ENCODE measurements at places on chromosomes 6 and 20.
A peak's percentile ranks its signal among the peaks of the same experiment; 100 is the strongest.

DNA sequence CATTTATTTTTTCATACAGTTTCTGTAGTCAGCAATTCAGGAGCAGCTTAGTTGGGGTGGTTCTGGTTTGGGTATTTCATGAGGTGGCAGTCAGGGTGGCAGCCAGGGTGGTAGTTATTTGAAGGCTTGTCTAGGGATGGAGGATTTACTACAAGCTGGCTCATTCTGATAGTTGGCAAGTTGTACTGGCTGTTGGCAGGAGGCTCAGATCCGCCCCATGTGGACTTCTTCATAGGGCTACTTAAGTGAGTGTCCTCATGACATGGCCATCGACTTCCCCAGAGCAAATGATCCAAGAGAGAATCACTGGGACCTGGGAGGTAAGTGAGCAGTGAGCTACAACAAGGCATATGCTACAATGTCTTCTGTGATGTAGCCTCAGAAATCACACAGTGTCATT lies 22.4 kb upstream of the CDKAL1 start:
- DNase-seq = no peak

- no peak for DNase-seq
These were observed 75.2 kb downstream of the SLC16A10 start for GRCh38 chr6:111162504-111162903.

DNA sequence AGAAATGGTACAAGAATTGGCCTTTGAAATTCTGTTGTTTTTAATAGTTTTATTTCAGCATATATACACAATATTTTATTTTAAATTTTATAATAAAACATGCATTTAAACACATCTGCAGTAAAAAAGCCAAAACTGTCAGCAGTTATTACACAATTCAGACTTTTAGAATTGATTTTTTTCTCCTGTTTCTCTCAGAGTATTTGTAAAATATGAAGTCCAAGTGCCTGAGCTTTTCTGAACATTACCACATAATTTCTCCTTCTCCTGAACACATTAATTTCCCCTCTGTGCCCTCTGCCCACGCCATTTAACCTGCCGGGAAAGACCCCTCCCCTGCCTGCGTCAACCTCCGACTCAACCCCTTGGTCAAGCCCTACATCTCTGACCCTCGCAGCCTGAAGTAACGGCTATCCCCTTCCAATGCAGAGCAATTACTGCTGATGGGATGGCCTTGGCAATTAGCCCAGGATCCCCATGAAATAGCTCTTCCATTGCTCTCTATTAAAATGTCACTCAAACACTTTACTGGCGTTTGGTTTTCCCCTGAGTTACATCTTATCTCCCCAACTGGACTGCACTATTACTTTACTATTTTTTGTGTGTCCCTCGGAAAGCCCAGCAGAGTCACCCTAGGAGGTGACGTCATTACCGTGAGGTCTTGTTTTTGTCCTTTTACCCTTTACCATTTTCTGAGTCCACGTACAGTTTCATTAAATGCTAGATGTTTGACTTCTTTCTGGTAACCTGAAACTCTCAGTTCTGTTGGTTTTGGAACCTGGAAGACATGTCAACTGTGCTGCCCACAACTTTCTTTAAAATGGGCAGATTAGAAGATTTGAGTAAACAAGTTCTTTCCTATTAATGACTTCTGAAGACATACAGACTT lies 146.7 kb upstream of the TAB2 start:
- DNase-seq = no peak

DNA sequence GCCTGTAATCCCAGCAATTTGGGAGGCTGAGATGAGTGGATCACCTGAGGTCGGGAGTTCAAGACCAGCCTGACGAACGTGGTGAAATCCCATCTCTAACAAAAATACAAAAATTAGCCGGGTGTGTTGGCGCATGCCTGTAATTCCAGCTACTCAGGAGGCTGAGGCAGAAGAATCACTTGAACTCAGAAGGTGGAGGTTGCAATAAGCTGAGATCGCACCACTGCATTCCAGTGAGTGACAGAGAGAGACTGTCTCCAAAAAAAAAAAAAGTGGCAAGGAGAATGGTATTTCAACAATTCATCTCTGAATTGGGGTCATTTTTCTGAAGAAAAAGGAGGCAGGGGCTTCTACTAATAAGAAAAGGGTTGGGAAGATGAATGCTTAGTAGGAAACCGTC lies 111.5 kb upstream of the NHSL1 start:
- no peak for DNase-seq

- DNase-seq = no peak
These were observed 466.6 kb upstream of the JAG1 start for GRCh38 chr20:11140359-11140758.

GRCh38 chr20:18314786-18315406 lies 26.6 kb downstream of the ZNF133 start:
- no peak for DNase-seq

DNA sequence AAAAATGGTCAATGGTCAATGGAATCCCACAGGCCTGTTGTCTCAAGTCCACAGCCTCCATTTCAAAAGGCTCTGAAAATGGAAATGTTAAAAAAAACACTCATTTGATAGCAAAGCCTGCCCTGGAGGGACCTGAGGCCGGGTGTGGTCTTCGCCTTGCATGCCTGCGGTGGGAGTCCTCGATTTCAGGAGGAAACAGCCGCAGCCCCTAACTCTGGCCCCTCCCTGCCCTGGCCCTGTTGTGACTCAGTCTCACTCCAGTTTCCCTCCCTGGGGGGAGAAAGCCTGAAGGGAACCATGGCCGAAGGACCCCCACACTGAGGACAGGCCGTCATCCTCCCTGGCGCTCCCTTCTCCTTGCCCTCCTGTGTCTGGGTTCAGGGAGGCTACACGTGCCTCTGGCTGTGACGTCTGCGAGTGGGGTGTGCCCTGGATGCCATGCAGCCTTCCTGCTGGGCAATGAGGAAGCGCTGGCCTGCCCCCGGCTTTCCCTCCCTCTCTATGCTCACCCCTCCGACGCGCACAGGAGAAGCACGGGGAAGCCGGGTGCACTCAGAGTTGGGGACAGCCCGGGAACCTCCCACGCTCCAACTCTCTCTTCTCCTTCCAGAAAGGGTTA lies 9.2 kb downstream of the BHLHE23 start:
- DNase-seq = no peak

DNA sequence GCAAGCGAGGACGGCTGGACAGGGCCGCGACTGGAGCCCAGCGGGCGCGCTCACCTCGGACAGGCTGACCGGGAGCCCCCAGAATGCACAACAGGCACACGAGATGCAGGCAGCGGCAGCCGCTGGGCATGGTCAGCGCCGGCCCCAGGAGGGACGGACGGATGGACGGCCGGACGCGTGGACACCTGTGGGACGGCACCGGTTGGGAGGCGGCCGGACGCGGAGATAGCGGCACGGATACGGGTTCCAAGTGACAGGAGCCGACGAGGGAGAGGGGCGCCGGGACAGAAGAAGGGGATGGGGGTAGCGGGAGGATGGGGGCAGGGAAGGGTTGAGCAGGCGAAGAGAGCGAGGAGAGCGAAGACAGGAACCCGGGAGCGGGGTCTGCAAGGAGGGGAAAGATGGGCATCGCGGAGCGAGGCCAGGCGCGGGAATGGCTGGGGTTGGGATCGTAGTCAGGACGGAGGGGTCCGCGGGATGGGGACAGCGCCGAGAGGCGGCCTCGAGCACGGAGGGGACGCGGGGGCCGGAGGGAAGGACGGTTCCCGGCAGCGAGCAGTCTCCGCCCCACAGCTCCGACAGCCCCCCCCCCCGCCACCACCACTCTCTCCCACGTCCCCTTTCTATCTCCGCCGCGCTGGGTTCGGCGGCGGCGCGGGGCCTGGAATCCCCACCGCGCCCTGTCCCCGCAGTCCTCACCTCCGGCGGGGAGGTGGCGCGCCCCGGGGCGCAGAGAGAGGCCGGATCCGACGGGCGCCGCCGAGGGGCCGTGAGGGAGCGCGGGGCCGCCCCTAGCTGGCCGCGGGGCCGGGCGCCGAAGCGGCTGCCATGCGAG lies 435 bp downstream of the DLK2 start:
- no peak for DNase-seq

DNA sequence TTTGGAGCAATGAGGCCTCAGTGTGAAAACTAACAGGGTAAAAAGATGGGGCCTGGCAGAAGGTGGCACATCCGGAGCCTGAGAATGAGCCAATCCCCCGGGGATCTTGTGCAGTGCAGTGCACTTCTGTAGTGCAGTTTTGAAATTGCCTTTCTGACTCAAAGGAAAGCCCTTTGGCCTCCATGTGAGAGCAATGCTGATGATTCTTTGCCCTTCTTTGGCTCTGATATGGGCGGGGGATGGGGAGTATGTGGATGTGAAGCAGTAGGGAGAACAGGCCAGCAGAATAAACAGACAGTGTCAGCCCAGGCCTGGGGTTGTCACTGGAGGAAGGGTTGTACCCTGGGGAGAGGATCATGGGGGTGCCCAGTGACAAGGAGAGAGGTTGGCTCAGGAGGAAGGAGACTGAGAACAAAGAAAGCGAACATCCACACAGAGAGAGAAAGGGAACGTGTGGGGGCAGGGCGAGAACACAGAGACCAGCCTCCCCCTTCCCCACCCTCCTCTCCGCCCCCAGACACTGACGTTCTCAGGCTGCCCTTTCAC lies 351.2 kb downstream of the CDC5L start:
- DNase-seq = no peak

DNA sequence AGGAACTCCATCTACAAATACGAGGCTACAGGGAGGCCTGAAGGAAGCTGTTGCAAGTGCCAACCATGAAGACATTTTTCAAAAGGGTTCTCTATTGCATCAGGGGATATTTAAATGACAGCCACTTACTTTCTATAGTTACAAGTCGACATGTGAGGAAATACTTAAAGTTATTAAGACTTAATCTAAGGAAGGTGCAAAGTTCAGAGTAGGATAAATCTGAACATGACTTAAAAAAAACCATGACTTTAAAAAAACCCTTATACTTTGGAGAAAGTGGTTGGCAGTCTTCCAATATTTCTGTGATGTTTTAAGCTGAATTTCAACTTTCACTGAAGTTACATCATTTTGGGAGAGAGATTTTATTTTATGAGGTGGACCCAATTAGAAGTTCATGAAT lies 56.3 kb upstream of the EMILIN3 start:
- DNase-seq = no peak

- no peak for DNase-seq
These were observed 212.6 kb downstream of the MAFB start for GRCh38 chr20:40476461-40476860.

GRCh38 chr6:1614448-1615150 lies 4.9 kb downstream of the FOXC1 start:
- no peak for DNase-seq

DNA sequence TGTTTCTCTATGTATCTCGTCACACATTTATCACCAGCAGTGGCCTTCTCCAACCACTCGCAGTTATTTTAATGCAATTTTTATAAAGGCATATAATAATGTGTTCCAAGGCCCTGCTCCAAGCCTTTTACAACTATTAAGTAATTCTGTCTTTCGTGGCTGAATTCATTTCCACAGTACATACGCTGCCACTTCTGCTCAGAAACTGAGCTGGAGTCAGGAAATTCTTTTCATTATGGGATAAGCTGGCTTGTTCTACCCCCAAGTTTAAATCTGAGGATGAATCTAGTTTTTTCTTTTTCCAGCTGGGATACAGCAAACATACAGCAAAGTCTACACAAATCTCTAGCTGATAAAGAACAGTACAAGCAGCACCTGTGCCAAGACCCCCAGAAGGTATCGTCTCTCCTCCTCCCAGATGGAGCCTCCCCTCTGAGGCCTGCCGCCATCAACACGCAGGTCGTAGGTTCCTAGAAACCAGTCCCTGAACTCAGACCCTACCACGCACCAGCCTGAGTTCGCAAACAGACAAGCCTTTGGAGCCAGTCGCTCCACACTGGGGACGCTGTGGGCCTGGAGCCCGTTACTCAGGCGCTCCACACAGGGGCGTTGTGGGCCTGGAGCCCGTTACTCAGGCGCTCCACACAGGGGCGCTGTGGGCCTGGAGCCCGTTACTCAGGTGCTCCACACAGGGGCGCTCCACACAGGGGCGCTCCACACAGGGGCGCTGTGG lies 263.5 kb downstream of the THBS2 start:
- DNase-seq = no peak

DNA sequence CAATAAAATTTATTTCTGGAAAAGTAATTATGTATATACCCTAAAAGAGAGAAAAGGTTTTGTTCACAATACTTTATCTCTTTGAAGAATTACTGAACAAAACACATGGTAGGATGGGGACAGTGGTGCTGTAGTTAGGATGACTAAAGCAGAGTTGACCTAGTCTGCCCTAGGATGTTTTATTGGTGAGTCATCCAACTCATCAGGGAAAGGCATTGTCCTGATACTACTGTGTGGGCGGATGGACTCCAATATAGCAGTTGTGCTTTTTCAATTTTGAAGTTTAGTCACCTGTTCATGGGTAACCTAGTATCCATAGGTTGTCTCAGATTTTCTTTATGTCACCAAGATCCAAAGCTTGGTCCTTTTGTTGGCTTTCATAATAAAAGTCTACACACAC lies 53.3 kb upstream of the EYS start:
- no peak for DNase-seq

- no peak for DNase-seq
These were observed 828 bp downstream of the HCK start for GRCh38 chr20:32052778-32053362.

DNA sequence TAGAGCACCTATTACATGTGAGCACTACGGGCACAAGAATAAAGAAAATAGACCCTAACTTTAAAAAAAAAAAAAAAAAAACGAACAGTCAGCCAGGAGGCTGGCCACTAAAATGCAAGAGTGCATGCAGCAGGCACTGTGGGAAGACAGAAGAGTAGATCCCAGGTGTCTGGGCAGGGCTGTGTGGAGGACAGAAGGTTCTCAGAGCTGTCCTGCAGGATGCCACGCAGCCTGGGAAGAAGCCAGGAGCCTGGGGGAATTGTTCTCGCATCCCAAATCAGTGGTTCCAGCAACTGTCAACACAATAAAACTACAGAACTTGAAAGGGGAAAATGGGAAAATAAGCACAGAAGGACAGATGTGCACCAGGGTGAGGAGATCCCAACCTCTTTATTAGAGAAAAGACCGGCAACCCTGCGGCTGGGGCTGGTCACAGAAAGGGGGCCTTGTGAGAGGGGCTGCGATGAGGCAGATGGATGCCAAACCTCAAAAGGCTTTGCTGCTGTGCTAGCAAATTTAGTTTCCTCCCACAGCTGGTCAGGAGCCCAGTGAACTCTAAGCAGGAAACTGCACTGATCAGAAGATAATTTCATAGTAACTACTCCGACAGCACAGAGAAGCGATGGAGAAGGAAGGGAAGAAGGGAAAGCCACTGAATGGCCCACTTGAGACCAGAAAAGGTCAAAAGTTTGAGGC lies 30.9 kb downstream of the MAP3K5 start:
- DNase-seq = no peak

GRCh38 chr6:40545954-40546353 lies 41.2 kb downstream of the LRFN2 start:
- peak; percentile 67 for DNase-seq

GRCh38 chr20:11144114-11144950 lies 470.5 kb upstream of the JAG1 start:
- no peak for DNase-seq

GRCh38 chr20:17995967-17996819 lies 27.4 kb downstream of the MGME1 start:
- DNase-seq = peak; percentile 20

- no peak for DNase-seq
These were observed 333.0 kb downstream of the CD83 start for GRCh38 chr6:14450578-14450977.

Measured in NT2/D1 (cell line).